ENCODE measurements at places on chromosomes 7 and 10.

- no peak for DNase-seq
Measured at GRCh38 chr10:126661841-126662515, 8.5 kb downstream of the C10orf90 start.

DNA sequence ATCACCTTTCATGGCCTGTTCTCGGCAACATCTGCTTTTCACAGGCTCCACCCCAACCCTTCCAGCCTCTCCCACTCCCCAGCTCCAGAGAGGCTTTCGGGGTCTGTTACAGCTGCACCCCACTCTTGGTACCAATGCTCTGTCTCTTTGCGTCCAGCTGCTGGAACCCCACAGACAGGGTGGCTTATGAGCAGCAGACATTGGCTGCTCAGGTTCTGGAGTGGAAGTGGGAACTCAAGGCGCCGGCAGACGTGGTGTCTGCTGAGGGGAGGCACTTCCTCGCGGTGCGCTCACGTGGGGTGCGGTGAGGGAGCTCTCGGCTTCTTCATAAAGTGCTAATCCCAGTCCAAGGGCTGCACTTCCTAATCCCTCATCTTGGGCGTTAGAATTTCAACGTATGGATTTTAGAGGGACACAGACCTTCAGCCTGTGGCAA is 185.7 kb downstream of the ELFN1 start:
- no peak for DNase-seq

DNA sequence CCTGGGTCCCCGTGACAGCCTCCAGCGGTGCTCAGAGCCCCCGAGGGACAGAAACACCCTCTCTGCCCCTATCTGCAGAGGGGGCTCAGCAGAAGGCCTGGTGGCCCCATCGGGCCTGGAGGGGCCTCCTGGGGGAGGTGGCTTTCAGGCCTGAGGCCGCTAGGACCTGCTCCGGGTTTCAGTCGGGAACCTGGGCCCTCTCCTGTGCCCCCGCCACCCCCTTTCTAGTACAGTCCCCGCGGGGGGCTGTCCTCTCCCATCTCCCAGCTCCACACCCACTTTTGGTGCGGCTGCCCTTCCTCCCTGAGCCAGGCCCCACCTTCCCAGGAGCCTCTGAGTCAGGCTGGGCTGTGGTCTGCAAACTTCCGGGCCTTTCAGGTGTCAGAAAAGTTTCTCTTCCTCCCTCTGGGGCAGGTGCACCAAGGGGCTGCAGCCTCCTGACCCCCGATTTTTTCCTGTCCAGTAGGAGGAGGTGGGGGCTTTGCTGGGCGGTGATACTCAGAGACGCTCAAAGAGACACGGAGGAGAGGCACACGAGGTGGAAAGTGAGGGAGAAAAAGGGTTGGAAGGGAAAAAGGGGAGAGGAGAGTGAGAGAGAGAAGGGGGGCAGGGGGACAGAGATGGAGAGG is 692 bp downstream of the CARD11 start:
- DNase-seq, result no peak

GRCh38 chr10:48358838-48359237 is 52.4 kb downstream of the MAPK8 start:
- no peak for DNase-seq
